CD4-positive, CD25-positive, alpha-beta regulatory T cell (primary cell): ENCODE measurements at places on chromosomes 3 and 15. TPM values are rescaled to one million over a fixed set of nuclear protein-coding genes. Genes with fewer than 3 reads are reported as not detected.

Gene CRTAP
- total RNA-seq = 44.0 TPM

Gene PCOLCE2
- not detected for total RNA-seq

Gene CACNA2D3
- not detected for total RNA-seq

Gene CDC25A
- 0.72 TPM for total RNA-seq

Gene FAM3D
- total RNA-seq = not detected

Gene CFAP100
- total RNA-seq = not detected

Gene GOLGA6L4
- total RNA-seq = 5.1 TPM

Gene GDPGP1
- 3.3 TPM for total RNA-seq

Gene TTLL13
- total RNA-seq = 0.25 TPM

Gene UBE2E2
- 1.8 TPM for total RNA-seq

- no peaks in the 10 kb centered on the region for H3K4me1 ChIP-seq
- H3K36me3 ChIP-seq = peaks cover 55% of the 10 kb centered on the region
- no peak overlapping the region for H3K27ac ChIP-seq
These were observed 27.8 kb upstream of the ITPKA start for GRCh38 chr15:41465822-41466421.

DNA sequence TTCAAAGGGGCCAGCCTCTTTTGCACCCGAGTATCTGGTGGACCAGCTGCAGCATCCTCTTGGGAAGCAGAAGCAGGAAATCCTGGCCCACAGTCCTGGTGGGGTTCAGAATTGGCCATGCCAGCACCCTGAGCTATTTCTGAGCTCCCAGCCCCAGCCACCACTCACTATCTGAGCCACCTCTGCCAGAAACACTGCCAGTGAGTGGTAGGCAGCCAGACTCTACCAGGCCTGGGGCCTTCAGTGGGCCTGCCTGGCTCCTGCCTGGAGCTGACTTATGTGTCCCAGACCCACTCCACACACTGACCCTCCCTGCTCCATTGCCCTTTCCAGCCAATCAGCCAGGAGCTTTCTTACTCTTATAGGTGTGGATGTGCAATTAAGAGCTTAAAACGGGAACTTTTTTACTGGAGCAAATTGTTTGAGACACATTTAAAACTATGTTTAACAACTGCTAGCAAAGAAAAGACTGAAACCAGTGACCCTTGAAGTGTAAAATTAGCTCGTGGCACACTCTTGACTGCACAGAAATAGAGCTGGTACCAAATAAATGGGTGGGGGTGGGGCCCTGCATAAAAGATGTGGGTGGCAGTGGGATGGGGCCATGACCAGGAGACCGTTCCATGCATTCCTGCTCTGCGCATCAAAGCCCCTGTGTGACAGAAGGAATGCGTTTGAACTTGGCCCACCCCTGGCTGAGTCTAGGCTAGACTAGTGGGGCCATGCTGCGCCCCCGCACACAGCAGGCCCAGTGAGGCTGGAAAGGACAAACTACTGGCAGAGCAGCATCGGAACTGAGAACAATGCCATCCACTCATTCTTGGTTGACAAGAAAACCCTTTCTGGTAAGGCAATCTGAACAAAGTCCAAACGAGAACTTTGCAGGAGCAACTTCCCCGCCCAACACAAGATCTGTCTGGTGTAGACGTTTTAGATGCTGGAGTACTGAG, 48.0 kb downstream of the CTNNB1 start:
- DNase-seq = no peak
- H3K4me1 ChIP-seq = no peaks in the 10 kb centered on the region
- H3K27me3 ChIP-seq = no peaks in the 10 kb centered on the region
- no peak overlapping the region for H3K27ac ChIP-seq

DNA sequence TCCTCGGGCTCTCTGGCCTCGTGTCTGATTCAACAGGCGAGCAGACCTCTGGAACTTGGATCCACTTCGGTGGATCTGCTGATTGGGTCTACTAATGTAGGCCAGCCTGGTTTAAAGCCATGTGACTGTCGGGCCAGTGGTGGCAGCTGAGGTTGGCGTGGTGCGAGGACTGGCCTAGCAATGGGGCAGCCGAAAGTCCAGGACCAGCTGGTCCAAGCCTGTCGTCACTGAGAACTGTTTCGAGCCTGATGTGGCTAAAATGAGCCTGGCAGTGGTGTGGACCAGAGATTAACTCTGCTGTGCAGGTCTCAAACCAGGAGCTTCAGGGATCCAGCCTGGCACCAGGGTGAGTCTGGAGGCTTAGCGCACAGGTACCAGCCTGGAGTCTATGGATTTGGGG, 56.4 kb upstream of the ROBO1 start:
- DNase-seq = no peak
- no peaks in the 10 kb centered on the region for H3K36me3 ChIP-seq
- no peak overlapping the region for H3K4me3 ChIP-seq
- no peak overlapping the region for H3K27ac ChIP-seq
- H3K4me1 ChIP-seq = no peaks in the 10 kb centered on the region

GRCh38 chr15:26971271-26972018, 464 bp downstream of the GABRG3 start:
- no peaks in the 10 kb centered on the region for H3K4me1 ChIP-seq
- no peaks in the 10 kb centered on the region for H3K36me3 ChIP-seq
- DNase-seq = no peak
- H3K4me3 ChIP-seq = no peak overlapping the region
- no peaks in the 10 kb centered on the region for H3K27me3 ChIP-seq

- no peaks in the 10 kb centered on the region for H3K36me3 ChIP-seq
- no peak for DNase-seq
- no peak overlapping the region for H3K4me3 ChIP-seq
- no peaks in the 10 kb centered on the region for H3K4me1 ChIP-seq
- H3K27me3 ChIP-seq = no peaks in the 10 kb centered on the region
- H3K27ac ChIP-seq = no peak overlapping the region
These were observed 193.9 kb upstream of the TOPAZ1 start for GRCh38 chr3:44047796-44048195.

DNA sequence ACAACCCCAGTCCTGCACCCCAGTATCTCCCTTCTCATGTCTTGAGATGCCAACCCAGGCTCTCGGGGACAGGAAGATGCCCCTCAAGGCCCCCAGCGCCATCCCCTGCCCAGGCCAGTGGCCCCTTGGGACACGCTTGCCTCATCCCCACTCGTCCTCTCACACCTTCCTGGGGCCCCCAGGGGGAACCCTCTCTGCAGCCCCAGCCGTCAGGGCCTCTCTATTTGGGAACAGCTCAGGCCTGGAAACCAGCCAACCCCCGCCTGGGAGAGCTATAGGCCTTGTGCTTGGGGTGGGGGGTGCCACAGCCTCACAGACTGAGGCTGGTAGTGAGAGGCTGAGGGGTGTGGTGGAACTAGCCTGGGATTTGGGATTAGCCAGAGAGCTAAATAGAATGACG, 7.8 kb downstream of the LINGO1 start:
- H3K27me3 ChIP-seq = no peaks in the 10 kb centered on the region
- no peak for DNase-seq
- H3K4me3 ChIP-seq = no peak overlapping the region
- H3K4me1 ChIP-seq = no peaks in the 10 kb centered on the region

DNA sequence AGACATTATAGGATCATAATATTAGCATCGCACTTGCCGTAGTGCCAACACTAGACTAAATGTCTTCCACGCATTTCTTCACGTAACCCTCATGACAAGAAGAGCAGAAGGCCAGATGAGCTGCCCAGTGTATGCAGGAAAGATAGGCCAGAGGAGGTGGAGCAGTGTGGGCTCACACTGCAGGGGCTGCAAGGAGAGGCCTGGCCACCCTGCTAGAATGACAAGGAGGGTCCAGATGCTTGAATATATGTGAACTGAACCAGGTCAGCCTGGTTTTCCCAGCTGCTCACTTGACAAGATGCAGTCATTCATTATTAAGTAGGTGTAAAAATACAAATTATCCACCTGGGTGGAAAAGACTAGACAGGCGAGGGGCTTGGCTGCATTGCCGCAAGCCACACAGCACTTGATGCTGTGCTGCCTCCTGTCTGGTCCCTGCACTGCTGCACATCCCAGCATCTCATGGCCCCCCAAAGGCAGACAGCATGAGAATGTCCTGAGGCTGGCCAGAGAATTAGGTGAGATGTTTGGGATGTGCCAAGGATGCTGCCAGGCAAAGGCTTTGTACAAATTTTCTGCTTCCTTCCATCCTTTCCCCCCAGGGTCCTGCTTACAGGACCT, 115.2 kb downstream of the NTRK3 start:
- H3K36me3 ChIP-seq = no peaks in the 10 kb centered on the region
- no peaks in the 10 kb centered on the region for H3K4me1 ChIP-seq
- H3K27me3 ChIP-seq = no peaks in the 10 kb centered on the region
- no peak overlapping the region for H3K27ac ChIP-seq

DNA sequence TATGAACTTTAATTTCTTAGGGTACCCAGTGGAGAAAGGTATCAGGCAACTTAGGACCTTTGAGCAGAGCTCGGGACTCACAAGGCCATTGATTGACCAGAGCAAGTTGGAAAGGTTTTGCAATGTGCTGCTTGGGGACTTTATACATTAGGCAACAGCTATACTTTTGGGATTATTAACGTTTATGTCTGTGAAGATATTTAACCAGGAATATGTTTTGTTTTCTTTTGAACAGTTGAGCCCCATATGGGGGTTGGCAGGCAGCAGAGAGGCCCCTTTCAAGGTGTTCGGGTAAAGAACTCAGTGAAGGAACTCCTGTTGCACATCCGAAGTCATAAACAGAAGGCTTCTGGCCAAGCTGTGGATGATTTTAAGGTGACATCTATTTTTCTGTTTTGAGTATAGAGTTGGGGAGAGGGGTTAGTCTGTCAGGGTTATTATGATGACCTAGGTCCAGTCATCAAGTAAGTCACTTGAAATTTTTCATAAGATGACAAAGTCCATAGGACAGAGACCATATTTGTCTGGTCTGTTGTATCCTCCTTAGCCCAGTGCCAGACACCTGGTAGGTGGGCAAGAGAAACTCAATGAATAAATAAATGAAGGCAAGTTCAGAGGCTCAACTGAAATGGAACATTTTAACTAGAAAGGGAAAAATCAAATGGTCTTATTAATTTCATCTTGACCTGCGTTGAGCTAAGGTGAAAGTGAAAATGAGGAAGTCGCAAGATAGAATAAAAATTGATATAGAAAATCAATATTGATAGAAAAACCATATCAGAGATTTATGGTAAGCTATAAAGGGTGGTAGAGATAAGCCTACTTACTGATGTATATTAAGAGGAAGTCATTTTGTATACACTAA, 2.8 kb downstream of the NFKBIZ start:
- no peak for DNase-seq
- H3K4me1 ChIP-seq = peaks cover 30% of the 10 kb centered on the region
- peak overlapping the region; percentile 96 for H3K27ac ChIP-seq
- peaks cover 56% of the 10 kb centered on the region for H3K36me3 ChIP-seq
- no peaks in the 10 kb centered on the region for H3K27me3 ChIP-seq
- H3K4me3 ChIP-seq = peak overlapping the region; percentile 100

DNA sequence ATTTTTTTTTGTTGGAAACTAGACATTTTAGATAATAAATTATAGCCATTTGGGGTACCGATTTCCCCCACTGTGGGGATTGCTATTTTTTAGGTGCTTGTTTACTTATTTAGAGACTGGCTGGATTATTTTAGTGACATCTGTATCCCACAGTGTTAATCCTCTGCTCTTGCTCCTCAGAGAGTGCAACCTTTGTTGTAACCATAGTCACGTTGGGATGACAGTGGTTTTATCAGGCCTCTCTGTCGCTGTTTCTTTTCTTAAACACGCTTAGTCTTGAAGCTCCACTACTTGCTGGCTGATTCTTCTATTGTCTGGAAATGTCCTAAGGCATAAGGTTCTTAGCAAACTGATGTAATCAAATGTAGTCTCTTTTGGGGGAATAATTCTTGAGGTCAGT, 451.6 kb upstream of the SEMA6D start:
- no peaks in the 10 kb centered on the region for H3K4me1 ChIP-seq
- H3K27me3 ChIP-seq = no peaks in the 10 kb centered on the region
- no peak for DNase-seq
- H3K4me3 ChIP-seq = no peak overlapping the region
- H3K36me3 ChIP-seq = no peaks in the 10 kb centered on the region

- H3K4me1 ChIP-seq = no peaks in the 10 kb centered on the region
- no peaks in the 10 kb centered on the region for H3K27me3 ChIP-seq
- H3K27ac ChIP-seq = no peak overlapping the region
- no peak overlapping the region for H3K4me3 ChIP-seq
- DNase-seq = no peak
These were observed 41.8 kb downstream of the IQCB1 start for GRCh38 chr3:121793078-121793477.

DNA sequence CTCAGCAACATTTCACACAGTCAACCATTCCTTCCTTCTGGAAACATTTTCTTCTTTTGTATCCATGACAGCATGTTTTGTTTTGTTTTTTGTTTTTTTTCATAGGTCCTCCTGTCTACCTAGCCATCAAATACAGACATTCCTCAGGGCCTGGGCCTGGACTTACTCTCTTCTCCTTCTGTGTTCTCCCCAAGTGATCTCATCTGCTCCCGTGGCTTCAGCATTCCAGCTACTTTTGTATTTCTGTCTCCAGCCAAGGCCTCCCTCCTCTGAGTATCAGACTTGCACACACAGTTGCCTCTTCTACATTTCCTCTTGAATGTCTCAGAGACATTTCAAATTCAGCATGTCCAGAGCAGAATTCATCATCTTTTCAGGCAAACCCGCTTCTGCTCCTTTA, 82.4 kb downstream of the HCN4 start:
- no peak overlapping the region for H3K27ac ChIP-seq
- H3K36me3 ChIP-seq = no peaks in the 10 kb centered on the region
- H3K4me1 ChIP-seq = no peaks in the 10 kb centered on the region
- no peak for DNase-seq

GRCh38 chr3:10547413-10547812, 42.0 kb upstream of the ATP2B2 start:
- DNase-seq = no peak
- H3K4me1 ChIP-seq = peaks cover 9% of the 10 kb centered on the region
- H3K27me3 ChIP-seq = no peaks in the 10 kb centered on the region
- H3K36me3 ChIP-seq = no peaks in the 10 kb centered on the region
- H3K4me3 ChIP-seq = no peak overlapping the region

- H3K36me3 ChIP-seq = no peaks in the 10 kb centered on the region
- no peak overlapping the region for H3K4me3 ChIP-seq
- no peaks in the 10 kb centered on the region for H3K4me1 ChIP-seq
- no peaks in the 10 kb centered on the region for H3K27me3 ChIP-seq
These were observed 45.4 kb downstream of the CERS3 start for GRCh38 chr15:100483370-100483769.

GRCh38 chr3:184761075-184761841, 49.4 kb upstream of the MAGEF1 start:
- no peak for DNase-seq
- no peaks in the 10 kb centered on the region for H3K4me1 ChIP-seq
- no peak overlapping the region for H3K27ac ChIP-seq
- H3K4me3 ChIP-seq = no peak overlapping the region

- peaks cover 6% of the 10 kb centered on the region for H3K27me3 ChIP-seq
- peaks cover 4% of the 10 kb centered on the region for H3K4me1 ChIP-seq
- no peak overlapping the region for H3K27ac ChIP-seq
These were observed 8.1 kb downstream of the SPATA12 start for GRCh38 chr3:57068437-57069089.

DNA sequence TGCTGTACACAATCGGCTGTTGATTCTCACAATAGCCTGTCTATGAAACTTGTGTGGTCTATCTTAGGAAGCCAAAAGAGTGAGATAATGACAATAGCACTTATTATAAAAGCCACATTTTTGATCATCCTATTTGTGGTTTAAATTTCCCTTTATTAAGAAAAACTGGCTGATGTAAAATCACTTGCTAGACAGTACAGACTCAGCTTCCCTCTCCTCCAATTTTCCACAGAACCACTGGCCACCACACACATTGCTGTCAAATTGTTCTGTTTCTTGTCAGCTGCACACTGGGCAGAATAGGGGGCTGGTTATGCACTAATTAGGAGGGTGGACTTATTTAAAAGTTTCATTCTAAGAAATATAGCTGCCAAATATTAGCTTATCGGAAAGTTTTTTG, 425.9 kb downstream of the EPHA3 start:
- DNase-seq = no peak
- H3K36me3 ChIP-seq = no peaks in the 10 kb centered on the region
- H3K4me3 ChIP-seq = no peak overlapping the region
- no peaks in the 10 kb centered on the region for H3K27me3 ChIP-seq
- H3K27ac ChIP-seq = no peak overlapping the region
